ENCODE measurements at places on chromosomes 5 and 9.

DNA sequence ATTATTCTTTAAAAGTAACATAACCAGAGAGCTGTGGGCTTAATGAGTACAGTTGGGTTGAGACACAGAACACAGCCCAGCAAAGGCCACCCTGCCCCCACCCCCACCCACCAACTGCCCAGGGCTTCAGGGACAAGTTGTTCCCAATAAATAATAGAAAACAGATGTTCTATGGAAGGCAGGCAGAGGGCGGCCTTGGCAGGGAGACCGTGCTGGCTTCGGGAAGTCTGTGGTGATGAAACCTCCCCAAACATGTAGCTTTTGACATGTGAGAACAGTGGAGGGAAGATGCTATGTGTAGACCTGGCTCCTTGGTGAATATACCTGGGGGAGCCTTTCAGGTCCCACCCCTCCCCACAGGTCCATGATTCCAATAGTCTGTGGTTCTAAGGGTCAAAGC, 10.0 kb downstream of the TRAF1 start:
- H3K4me1 ChIP-seq: peaks cover 52% of the 10 kb centered on the region
- peaks cover 2% of the 10 kb centered on the region for H3K36me3 ChIP-seq
- H3K27ac ChIP-seq: peak overlapping the region; percentile 45
- no peaks in the 10 kb centered on the region for H3K27me3 ChIP-seq

- DNase-seq: no peak
- peaks cover 67% of the 10 kb centered on the region for H3K27me3 ChIP-seq
- H3K4me1 ChIP-seq: no peaks in the 10 kb centered on the region
- H3K4me3 ChIP-seq: no peak overlapping the region
Measured at GRCh38 chr9:68443624-68444023, 87.2 kb downstream of the PGM5 start.

DNA sequence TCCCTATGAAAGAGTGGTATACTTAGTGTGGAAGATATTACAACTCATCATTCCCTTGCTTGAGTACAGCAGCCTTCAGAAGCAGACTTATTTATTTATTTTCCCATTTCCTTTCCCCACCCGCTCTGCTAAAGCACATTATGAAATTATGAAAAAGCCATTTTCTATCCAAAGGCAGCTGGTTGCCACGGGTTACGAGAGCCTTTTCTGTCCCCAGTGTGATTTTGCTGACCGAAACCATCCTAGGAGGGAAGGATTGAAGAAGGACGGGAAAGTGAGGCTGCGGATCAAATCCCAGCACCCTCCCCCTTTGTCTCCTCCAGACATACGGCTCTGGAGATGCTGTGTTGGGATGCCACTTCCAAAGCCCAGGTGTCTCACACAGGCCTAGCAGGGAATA, 246.9 kb downstream of the TLR4 start:
- peaks cover 7% of the 10 kb centered on the region for H3K4me1 ChIP-seq
- no peak overlapping the region for H3K27ac ChIP-seq
- H3K36me3 ChIP-seq: no peaks in the 10 kb centered on the region
- H3K27me3 ChIP-seq: no peaks in the 10 kb centered on the region
- H3K4me3 ChIP-seq: no peak overlapping the region

DNA sequence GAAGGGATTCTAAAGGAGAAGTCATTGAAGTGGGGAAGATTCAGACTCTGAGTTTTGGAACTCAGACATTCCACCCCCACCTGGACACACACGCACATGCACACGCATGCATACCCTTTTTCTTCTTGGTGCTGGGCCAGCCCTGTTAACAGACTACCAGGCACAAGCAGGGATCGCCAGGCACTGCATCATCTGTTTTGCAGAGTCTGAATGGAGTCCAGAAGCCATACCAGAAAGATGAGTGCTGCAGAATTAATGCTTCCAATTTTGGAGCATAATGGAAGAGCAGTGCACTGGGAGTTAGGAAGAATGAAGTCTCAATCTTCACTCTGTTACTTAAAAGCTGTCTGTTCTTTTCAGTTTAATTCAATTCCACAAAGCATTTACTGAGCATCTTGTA, 95.5 kb downstream of the PDE8B start:
- no peak overlapping the region for H3K27ac ChIP-seq
- DNase-seq: no peak
- no peaks in the 10 kb centered on the region for H3K36me3 ChIP-seq
- H3K4me3 ChIP-seq: no peak overlapping the region

- H3K4me3 ChIP-seq: no peak overlapping the region
- no peak for DNase-seq
- no peak overlapping the region for H3K27ac ChIP-seq
- H3K27me3 ChIP-seq: peaks cover 47% of the 10 kb centered on the region
- peaks cover 13% of the 10 kb centered on the region for H3K4me1 ChIP-seq
Measured at GRCh38 chr9:129666575-129666974, 1.1 kb downstream of the PRRX2 start.

GRCh38 chr5:83099001-83099400, 21.7 kb downstream of the XRCC4 start:
- H3K27ac ChIP-seq: no peak overlapping the region
- H3K4me3 ChIP-seq: no peak overlapping the region
- no peak for DNase-seq
- H3K36me3 ChIP-seq: peaks cover 3% of the 10 kb centered on the region
- H3K27me3 ChIP-seq: no peaks in the 10 kb centered on the region

GRCh38 chr9:18422296-18423036, 51.5 kb upstream of the ADAMTSL1 start:
- no peaks in the 10 kb centered on the region for H3K36me3 ChIP-seq
- no peak for DNase-seq
- no peak overlapping the region for H3K27ac ChIP-seq
- no peaks in the 10 kb centered on the region for H3K4me1 ChIP-seq
- no peaks in the 10 kb centered on the region for H3K27me3 ChIP-seq
- no peak overlapping the region for H3K4me3 ChIP-seq
